ENCODE measurements at places on chromosomes 13 and 19. TPM values are rescaled to one million over a fixed set of nuclear protein-coding genes. Genes with fewer than 3 reads are reported as not detected.

The DHDH gene
- 1.7 TPM for total RNA-seq

The DOCK6 gene
- total RNA-seq, result 5.9 TPM

The PLA2G4C gene
- 9.4 TPM for total RNA-seq

DNA sequence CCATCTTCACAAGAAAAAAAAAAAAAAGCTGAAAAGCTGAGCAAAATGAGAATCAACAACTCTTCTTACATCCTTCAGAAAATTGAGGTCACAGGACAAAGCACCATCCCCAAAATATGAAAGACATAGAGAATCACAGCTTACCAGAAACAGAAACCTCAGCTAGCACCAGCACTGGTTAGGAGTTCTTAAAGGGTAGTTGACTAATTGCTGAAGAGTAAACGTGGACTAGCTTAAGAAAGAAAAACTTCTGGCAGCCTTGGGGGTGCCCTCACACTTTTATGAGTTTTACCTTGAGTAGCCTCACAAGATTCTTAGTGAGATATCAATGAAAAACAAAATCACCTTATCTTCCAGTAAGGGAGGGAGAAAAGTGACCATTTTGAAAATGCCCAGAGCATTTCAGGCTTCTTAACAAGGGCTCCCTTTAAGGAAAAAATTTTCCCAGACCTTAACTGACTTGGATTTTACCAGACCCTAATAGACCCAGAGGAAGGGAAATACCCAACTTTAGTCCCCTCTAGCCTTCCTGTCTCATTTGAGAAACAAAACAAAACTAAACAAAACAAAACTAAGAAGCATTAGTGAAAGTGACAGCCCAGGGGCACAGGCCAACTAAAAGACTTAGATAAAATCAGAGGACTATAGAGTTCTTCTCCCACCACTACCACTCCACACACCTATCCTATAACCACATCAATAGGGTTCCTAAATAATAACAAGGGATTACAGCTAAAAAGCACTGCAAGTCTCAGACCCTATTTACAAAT is 888.6 kb downstream of the DIAPH3 start:
- peak; percentile 12 for DNase-seq

GRCh38 chr19:1860042-1860775 is 3.2 kb downstream of the KLF16 start:
- peak; percentile 75 for DNase-seq

- peak; percentile 55 for DNase-seq
These were observed 22.9 kb downstream of the PLEKHF1 start for GRCh38 chr19:29687897-29688728.

DNA sequence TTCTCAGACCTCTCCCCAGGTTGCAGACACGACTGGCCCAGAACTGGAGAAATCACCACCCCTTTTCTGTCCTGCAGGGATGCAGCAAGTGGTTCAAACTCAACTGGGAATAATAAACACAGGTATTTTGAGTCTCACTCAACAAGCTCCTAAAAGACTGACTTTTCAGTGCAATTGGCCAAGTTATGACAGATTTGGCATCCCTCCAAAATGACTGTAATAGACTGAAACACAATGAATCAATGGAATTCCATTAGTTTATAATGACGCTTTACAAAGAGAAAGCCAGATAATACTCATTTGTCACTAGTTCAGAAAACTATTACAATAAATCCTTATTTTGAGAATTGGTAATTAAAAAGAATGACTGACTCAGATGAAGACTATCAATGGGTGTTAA is 38.1 kb downstream of the MIPEP start:
- DNase-seq, result peak; percentile 9

GRCh38 chr13:60397704-60398378 is 821 bp downstream of the TDRD3 start:
- peak; percentile 36 for DNase-seq

GRCh38 chr19:18428173-18428786 is 9.1 kb downstream of the SSBP4 start:
- DNase-seq, result no peak
